Activated T-helper 17 cell treated with anti-CD3 and anti-CD28 coated beads, Interleukin-2, amount 50 U/mL, for 72 hours (primary cell): ENCODE measurements at places on chromosomes 1 and 21. TPM values are rescaled to one million over a fixed set of nuclear protein-coding genes. Genes with fewer than 3 reads are reported as not detected.

- no peak overlapping the region for H3K27ac ChIP-seq
- no peak for ATAC-seq
- no peaks in the 10 kb centered on the region for H3K4me1 ChIP-seq
- H3K36me3 ChIP-seq = no peaks in the 10 kb centered on the region
- H3K4me3 ChIP-seq = no peak overlapping the region
Measured at GRCh38 chr1:229808272-229808671, 182.2 kb downstream of the URB2 start.

- no peaks in the 10 kb centered on the region for H3K4me1 ChIP-seq
- H3K27me3 ChIP-seq = no peaks in the 10 kb centered on the region
- no peak for ATAC-seq
- H3K4me3 ChIP-seq = no peak overlapping the region
Measured at GRCh38 chr21:16250273-16250672, 520.5 kb downstream of the USP25 start.

GRCh38 chr21:15130751-15131150, 66.0 kb upstream of the NRIP1 start:
- no peak for ATAC-seq
- H3K27ac ChIP-seq = no peak overlapping the region

Gene OR2T11
- total RNA-seq = not detected
